ENCODE measurements at places on chromosomes 3 and 15.

DNA sequence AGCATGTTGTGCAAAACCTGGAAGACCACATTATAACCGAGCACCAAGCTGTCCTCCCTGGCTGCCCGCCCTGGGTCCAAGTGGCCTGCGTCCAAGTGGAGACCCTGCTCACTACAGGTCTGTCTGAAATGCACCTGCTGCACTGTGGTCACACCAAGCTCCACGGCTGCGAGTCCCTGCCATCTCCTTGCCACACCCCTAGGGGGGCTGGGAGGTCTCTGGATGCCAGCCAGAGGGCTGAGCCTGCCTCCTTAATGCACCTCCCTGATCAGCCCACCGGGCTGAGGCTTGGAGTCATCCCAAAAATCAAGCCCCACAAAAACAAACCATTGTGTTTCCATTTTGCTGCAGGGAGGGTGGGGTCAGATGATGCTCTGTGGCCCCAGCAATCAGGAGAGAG is 187.1 kb downstream of the MEGF11 start:
- DNase-seq: no peak

- DNase-seq: no peak
These were observed 10.1 kb downstream of the CEMIP start for GRCh38 chr15:80789296-80789695.

GRCh38 chr15:52417521-52417920 is 111.2 kb downstream of the MYO5A start:
- no peak for DNase-seq

- no peak for DNase-seq
These were observed 296.5 kb downstream of the ZIC1 start for GRCh38 chr3:147705651-147706051.

DNA sequence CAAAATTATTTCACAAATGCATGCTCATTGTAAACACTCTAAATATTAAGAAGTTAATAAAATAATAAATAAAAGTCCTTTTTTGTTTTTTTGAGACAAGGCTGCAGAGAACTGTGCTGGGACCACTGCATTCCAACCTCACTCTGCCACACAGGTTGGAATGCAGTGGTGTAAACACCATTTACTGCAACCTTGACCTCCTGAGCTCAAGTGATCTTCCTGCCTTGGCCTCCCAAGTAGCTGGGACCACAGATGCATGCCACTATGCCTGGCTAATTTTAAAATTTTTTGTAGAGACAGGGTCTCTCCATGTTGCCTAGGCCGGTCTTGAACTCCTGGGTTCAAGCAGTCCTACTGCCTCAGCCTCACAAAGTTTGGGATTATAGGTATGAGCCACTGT is 578.4 kb downstream of the ZIC1 start:
- DNase-seq: no peak

DNA sequence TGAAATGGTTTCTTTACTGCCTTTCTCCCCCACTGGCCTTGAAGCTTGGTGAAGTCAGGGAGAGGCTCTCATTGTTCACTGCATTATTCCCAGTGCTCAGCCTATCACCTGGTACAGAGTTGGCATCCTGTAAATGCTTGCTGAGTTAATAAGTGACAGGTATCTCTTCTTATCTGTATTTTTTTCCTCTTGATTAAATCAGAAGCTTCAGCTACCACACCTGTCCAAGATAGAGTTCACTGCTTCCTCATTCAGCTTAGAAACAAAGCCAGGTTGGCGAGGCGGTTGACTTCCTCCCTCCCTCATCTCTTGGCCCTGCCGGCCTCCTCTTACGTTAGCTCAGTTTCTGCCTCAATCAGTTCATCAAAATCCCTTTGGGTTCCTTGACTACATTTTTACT is 142.8 kb downstream of the LIPC start:
- DNase-seq: no peak

- no peak for DNase-seq
These were observed 42.2 kb downstream of the C3orf85 start for GRCh38 chr3:109178708-109179107.

GRCh38 chr3:46299608-46300460 is 54.1 kb upstream of the CCR2 start:
- no peak for DNase-seq

- no peak for DNase-seq
These were observed 7.8 kb downstream of the C3orf18 start for GRCh38 chr3:50559702-50560101.

- no peak for DNase-seq
These were observed 441.4 kb downstream of the CNTN3 start for GRCh38 chr3:74173090-74173489.

DNA sequence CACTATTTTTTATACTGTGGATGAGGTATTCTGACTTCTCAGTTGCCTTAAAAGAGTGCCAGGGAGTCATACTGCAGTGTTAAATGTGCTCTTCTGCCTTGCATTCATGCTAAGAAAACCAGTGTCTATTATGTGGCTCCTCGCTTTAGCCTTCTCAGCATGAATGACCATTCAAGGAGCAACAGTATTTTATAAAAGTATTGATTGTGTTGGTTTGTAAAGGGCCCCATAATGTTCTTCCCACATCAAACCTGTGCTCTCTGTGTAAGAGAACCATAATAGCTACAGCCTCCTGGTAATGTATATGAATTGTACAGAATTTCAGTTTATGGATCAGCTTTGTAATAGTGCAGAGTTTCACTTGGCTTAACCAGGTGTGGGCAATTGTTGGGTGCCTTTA is 316.4 kb downstream of the CNTN4 start:
- DNase-seq: no peak

GRCh38 chr15:85380812-85381642 is 624 bp downstream of the AKAP13 start:
- peak; percentile 70 for DNase-seq

DNA sequence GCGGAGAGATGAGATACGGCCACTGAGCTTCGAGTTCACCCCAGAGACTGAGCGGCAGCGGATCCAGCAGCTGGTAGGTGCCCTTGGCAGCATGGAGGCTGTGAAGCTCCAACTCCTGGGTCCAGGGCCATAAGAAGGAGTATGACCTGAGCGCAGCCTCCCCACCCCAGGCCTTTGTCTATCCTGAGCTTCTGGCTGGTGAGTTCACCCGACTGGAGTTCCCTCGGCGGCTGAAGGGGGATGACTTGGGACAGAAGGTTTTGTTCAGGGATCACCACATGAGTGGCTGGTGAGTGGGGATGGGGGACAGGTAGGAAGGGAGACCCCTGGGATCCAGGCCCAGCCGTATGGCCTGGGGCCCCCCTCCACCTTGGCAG is 2.6 kb downstream of the PPM1M start:
- no peak for DNase-seq

GRCh38 chr3:76495216-76495615 is 544.7 kb upstream of the ROBO2 start:
- DNase-seq: no peak

DNA sequence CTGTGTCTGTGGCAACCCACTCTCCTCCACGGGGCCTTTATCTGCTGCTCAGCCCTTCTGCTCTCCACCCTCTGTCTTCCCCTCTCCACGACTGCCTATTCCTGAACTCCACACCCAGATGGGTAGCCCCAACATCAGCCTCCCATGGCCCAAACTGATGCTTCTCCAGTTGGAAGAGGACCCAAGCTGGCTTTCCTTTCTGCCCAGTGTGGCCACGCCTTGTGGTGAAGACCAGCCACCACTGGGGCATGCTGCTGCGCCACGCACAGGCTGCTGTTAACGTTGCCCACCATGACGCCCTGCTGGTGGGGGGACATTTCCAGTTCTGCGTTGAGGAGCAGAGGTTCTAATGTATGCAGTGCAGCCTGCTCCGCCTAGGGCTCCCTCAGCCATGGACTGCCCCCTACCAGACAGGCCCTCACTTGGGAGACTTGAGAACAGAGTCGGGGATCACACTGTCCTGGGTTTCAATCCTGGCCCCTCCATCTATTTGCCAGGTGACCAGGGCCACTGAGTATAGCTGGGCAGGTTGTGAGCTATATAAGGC is 26.9 kb downstream of the CFAP100 start:
- no peak for DNase-seq

- no peak for DNase-seq
These were observed 15.5 kb downstream of the TBC1D2B start for GRCh38 chr15:78061963-78062427.

GRCh38 chr3:185549122-185549521 is 3.3 kb downstream of the LIPH start:
- DNase-seq: no peak

- DNase-seq: no peak
These were observed 77.5 kb upstream of the IL12A start for GRCh38 chr3:159910991-159911663.

GRCh38 chr3:66211779-66212178 is 9.0 kb upstream of the SLC25A26 start:
- no peak for DNase-seq

GRCh38 chr3:149381173-149382100 is 4.0 kb upstream of the TM4SF1 start:
- no peak for DNase-seq

GRCh38 chr3:87732294-87732693 is 326.5 kb downstream of the CGGBP1 start:
- DNase-seq: no peak

GRCh38 chr3:11384074-11384473 is 111.9 kb downstream of the ATG7 start:
- no peak for DNase-seq

DNA sequence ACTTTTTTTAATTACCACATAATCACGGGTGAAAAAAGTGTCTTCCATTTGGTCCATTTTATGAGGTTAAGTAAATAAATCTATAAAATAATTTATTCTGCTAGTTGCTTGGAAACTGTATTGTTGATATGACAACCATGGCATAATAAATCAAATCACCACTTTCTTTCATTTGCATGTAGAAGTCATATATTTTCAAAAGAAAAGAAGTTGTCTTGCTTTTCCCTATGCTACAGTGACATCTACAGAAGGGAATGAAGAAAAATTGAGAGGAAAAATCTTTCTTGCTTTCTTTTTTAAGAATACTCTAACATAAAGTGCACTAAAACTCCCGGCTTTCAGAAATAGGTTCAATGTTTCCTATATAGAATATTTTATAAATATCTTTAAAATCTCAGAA is 228.5 kb downstream of the ZBBX start:
- no peak for DNase-seq

- DNase-seq: no peak
These were observed 52.4 kb downstream of the COPS2 start for GRCh38 chr15:49103002-49103401.

DNA sequence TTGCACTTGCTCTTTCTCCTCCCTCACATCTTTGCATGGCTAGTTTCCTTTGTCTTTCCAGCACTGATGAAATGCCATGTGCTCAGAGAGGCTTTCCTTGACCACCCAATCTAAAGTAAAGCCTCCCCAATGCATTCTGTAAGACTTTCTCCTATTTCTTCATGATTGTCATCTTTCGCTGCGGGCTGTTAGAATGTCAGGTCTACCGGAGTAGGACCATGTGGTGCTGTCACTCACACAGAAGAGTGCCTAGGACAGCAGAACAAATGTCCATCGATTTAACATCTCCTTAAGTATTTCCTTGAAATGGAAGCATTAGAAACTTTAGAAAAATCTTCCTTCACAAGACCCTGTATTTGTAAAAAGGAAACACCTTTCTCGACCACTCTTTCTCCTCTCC is 99.9 kb upstream of the TMC3 start:
- DNase-seq: no peak

- no peak for DNase-seq
These were observed 15.0 kb upstream of the JMJD7 start for GRCh38 chr15:41812820-41813375.

GRCh38 chr3:152443212-152444023 is 174.7 kb downstream of the MBNL1 start:
- no peak for DNase-seq

DNA sequence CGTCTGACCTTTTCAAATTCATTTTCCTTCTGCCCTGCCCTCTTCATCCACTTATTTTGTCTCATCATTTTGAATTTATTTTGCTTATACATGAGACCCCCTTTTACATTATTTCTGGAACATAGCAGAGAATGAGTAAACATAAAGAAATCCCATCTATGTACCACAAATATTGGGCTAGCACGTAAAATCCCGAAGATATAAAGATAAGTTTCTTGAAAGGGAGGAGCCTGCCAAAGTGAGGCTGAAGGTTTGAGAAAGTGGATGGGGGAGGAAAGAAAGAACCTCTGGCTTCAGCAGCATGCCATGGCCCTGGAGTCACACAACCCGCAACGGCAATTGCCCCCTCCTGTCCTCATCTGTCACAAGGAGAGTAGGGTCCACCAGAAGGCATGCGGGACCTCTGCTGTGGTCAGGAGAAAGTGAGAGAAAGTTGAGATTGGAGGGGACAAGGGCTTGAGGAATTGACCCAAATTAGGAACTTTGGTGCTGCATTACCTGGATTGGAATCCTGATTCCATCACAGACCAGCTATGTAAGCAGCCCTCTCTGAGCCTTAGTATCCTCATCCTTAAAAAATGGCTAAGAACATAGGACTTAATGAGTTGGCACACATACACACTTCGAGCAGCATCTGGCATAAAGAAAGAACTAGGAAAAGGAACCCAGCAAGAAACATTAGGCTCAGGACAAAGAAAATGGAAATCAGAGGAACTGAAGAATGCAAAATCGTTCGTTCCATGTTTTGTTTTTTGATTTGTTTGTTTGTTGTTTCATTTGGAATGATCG is 53.7 kb upstream of the GYG1 start:
- no peak for DNase-seq

DNA sequence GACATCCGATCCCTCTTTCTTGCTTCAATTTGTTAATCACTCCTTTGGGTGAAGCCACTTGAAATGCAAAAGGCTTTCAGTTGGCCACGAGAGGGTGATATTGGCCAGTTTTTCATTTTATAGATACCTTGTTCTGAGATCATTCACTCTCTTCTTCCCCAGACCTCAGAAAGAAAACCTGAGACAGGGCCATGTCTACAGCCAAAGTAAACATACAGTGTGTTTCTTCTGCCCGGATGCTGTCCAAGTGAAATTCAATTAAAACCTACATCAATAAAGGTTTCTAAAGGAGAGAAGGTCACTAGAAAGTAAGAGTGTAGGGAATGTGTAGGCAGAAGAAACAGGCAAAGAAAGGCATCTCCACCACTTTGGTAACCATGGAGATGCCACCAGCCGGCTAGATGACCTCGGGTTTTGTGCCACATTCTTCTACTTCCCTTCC is 39.5 kb upstream of the FMN1 start:
- no peak for DNase-seq

- no peak for DNase-seq
These were observed 12.7 kb downstream of the TICRR start for GRCh38 chr15:89587955-89588354.

GRCh38 chr15:88701561-88702095 is 62.8 kb downstream of the ISG20 start:
- DNase-seq: peak; percentile 15

All from stimulated activated naive CD8-positive, alpha-beta T cell treated with anti-CD3 and anti-CD28 coated beads, Interleukin-15, Interleukin-2, amounts not matched to agents 100 U/mL and 50 U/mL, for 24 hours (primary cell).